Activated naive CD4-positive, alpha-beta T cell treated with anti-CD3 and anti-CD28 coated beads for 36 hours (primary cell): ENCODE measurements at places on chromosomes 6 and 20. TPM values are rescaled to one million over a fixed set of nuclear protein-coding genes. Genes with fewer than 3 reads are reported as not detected.

INSM1 gene
- total RNA-seq = 0.38 TPM

DNA sequence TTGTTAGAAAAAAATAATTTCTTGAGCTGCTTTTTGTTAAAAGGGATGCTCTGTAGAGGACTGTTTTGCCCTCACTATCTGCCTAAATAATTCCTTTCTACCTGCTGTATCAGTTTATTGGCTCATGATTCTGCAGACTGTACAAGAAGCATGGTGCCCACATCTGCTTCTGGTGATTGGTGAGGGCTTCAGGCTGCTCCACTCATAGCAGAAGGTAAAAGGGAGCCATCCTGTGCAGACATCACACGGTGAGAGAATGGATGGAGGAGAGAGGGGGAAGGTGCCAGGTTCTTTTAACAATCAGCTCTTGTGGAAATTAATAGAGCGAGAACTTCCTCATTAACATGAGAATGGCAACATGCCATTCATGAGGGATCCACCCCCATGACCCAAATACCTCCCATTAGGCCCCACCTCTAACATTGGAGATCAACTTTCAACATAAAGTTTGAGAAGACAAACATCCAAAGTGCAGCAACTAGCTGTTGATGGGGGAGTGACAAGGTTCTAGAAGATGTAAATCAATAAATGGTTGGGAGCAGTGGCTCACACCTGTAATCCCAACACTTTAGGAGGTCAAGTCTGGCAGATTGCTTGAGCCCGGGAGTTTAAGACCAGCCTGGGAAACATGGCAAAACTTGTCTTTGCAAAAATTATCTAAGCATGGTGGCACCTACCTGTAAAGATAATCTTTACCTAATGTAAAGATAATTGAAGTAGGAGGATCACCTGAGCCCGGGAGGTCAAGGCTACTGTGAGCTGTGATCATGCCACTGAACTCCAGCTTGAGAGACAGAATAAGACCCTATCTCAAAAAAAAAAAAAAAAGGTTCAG, 15.7 kb upstream of the AHCY start:
- DNase-seq = no peak

SLA2 gene
- 44.1 TPM for total RNA-seq

DNA sequence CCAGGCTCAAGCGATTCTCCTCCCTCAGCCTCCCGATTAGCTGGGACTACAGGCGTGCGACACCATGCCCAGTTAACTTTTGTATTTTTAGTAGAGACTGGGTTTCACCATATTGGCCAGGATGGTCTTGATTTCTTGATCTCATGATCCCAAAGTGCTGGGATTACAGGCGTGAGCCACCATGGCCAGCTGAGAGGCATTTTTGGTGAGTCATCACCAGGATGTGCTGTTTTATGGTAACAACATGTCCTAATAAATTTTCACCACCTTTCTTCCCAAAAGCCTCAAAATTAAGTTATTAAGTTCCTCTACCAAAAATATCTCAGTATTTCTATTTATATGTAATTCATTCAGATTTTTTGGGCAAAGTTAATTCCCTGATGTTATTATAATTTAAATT, 53.5 kb downstream of the COL21A1 start:
- no peak for DNase-seq

DNA sequence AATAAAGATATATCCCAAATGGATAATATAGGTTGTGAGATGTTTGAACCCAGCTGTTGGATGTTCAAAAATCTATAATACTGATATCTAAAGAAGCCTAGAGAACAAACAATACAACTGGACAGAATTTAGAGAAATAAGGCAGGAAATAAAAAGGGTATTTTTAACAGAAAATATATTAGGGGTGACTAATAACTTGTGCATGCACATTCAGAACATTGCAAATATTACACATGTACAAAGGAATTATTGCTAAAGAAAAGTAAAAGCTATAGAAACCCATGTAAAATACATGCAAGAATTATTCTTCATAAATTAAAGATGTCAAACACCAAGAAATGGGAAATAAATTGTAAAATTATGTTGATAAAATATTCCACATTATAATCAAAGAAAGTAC, 32.7 kb upstream of the HCRTR2 start:
- no peak for DNase-seq

RTN4IP1 gene
- 5.5 TPM for total RNA-seq
